ENCODE measurements at places on chromosomes 7 and 10. TPM values are rescaled to one million over a fixed set of nuclear protein-coding genes. Genes with fewer than 3 reads are reported as not detected.
A peak's percentile ranks its signal among the peaks of the same experiment; 100 is the strongest.

The SPDYE3 gene
- total RNA-seq = not detected

GRCh38 chr7:2435146-2435545 lies 31.7 kb downstream of the CHST12 start:
- no peak for DNase-seq

DNA sequence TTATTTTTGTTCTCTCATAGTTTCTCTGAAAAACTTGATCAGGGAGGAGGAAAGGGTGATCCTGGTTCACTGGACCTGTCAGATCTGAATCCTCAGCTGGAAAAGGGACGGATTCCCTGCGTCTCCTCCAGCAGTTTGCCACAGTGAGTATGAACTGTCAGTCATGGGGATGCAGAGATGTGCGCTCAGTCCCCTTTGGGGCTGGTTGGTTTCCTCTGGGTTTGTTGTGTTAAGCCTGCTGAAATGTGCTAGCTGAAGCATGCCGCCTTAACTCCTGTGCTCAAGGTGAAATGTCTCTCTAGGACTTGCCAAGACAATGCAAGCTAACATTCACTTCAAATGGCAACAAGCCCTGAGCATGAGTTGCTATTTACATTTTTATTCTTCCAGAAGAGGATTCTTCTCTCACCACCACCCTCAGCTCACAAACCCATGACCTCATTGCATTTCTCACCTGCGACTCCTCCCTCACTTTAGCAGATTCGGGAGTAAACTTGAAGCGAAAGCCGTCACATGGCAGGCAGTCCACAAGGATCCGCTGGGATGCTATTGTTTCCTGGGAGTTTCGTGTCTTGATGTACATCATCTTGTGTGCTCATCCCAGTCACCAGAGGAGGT lies 192.9 kb upstream of the FZD8 start:
- DNase-seq = no peak

DNA sequence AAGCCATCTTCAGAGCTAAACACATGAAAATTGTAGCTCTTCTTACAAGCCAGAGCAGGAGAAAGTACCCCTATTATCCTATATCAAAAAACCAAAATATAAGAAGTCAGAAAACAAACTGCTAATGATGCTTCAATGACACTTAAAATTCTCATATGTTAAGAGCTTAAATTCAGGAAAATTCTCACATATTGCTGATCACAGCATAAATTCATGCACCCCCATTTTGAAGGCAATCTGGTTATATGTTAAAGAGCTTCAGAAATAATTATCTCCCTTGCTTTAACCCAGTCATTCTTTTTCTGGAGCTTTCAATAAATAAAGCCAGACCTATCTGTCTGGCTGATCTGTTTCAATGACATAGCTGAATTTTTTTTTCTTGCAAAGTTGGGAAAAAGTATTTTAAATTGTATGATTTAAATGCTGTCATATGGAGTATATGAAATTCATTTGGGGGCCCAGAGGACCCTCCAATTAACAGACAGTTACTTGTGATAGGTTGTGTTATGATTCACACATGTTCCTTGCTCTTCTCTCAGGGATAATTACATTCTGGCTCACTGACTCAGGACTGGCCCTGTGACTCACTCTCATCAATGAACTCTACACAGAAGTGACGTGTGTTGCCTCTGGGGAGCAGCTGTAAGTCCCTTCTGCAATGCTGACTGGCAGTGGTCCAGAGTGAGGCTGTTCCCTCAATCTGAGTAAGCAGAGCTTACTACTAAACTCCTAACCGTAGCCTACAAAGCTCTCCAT lies 85.2 kb downstream of the HGF start:
- DNase-seq = peak; percentile 83

DNA sequence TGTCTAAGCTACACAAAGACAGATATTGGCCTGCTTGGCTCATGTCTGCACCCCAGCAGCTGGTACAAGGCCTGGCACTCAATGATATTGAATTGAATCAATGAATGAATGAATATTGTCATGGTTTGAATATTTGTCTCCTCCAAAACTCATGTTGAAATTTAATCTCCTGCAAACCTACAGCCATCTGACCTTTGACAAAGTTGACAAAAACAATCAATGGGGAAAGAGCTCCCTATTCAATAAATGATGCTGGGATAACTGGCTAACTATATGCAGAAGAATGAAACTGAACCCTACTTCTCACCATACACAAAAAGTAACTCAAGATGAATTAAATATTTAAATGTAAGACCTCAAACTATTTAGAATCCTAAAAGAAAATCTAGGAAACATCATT lies 144.7 kb downstream of the CYP26A1 start:
- DNase-seq = no peak

GRCh38 chr7:2504128-2504888 lies 15.3 kb upstream of the LFNG start:
- no peak for DNase-seq
